ENCODE measurements at places on chromosomes 16 and 17.

- peak; percentile 83 for DNase-seq
Measured at GRCh38 chr17:40358323-40359038, 6.1 kb downstream of the GJD3 start.

DNA sequence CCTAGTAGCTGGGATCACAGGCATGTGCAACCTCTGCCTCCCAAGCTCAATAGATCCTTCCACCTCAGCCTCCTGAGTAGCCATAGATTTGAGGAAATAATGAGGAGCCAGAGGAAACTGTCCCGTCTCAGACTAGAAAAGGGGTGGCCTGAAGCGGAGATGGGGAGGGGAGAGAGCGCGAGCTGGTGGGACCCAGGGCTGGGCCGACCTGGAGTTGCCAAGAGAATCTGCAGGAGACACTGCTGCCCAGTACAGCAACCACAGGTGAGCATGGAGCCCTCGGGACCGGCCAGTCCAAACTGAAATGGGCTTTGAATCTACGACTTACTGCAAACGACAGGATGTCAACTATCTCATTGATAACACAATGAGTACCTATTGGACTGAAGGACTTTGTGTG is 24.3 kb downstream of the CD300A start:
- DNase-seq: no peak

- peak; percentile 28 for DNase-seq
Measured at GRCh38 chr17:8707332-8708024, 37.2 kb downstream of the CCDC42 start.

DNA sequence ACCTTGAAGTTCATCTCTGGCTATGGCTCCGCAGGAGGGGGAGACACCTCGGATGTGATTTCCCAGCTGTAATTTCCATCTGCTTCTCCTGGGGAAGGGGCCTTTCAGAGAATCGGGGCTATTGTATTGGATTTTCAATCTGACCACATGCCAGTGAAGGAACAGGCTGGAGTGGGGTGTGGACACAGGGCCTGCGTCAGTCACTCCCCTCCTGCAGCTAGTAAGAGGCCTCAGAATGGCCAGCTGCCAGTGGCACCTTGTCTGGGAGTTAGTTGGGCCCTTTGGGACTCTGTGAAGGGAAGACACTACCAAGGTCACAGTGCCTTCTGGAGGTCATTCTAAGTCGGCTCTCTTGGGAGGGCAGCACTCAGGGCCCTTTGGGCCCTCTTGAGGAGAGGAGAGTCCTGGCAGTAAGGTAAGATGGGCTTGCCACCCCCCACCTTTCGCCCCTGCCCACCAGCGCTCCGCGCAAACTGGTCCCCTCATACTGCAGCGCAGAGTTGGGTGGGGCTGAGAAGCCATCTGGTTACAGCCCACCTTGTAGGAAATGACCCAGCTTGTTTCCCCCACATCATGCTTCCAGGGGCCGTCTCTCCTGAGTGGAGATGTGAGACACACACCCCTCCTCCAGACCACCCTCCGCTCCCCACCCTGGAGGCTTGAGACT is 5.4 kb downstream of the NXPH3 start:
- DNase-seq: no peak

GRCh38 chr17:43517615-43518386 is 28.3 kb downstream of the ETV4 start:
- no peak for DNase-seq

DNA sequence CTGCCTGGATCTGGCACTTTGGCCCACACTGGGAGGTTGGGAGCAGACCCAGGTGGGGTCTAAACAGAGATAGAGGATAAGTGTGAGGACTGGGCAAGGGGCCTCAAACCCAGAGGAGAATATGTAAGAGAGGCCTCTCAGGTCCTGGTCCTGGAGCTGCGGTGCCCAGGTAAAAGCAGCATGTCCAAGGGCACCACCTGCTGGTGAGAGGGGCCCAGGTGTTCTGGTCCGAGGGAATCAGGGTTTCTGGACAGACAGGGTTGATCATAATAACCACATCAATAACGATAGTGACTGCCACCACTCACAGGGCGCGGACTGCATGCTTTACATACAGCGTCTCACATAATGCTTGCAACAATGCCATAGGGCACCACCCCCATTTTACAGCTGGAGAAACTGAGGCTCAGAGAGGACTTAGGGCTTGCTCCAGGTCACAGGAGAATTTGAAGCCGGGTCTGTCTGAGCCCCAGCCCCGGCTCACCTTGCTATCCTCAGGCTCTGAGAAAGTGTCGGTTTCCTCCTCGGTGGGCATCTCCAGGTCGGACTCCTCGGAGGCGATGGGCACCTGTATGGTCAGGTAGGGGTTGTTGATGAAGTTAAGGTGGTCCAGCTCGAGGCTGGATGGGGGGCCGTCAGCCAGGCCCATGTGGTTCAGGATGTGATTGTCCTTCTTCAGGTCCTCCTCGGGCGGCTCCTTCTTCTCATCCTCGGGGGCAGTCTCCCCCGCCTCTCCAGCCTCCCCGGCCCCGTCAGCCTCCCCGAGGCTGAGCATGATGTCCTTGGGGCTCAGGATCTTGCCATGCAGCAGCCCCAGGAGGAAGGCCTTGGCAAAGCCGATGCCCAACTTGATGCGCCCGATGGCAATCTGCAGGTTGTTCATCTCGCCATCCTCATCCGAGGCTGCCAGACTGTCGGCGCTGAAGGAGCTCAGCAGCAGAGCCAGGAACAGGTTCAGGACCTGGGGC is 19.1 kb upstream of the CD79B start:
- no peak for DNase-seq

GRCh38 chr17:39809221-39809620 is 54.9 kb downstream of the IKZF3 start:
- DNase-seq: no peak

DNA sequence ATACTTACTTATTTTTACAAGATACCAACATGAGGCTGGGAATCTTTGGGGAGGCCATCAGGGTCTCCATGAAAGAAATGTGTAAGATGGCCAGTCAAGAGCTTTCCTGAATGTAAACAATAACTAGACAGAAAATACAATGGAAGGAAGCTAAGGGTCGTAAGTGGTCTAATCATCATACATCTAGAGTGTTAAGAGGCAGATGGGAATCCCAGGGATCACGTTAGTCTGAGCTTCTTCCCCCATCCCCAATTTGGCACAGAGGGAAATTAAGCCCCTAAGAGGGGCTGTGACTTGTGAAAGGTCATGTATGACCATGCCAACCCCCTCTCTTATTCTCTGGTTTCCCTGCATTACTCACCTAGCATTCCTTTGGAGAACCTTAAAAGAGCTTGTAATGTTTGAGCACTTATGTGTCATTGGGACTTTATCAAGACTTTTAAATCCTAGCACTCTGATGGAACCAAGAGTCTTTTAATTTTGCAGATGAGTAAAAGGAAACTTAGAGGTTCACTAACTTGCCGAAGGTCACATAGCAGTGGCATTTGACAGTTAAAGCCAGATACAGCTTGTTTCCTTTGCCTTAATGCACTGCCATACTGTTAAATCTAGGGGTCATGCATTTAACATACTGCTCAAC is 46.1 kb downstream of the DCUN1D3 start:
- DNase-seq: no peak

- DNase-seq: peak; percentile 26
Measured at GRCh38 chr17:9521062-9521461, 54.6 kb downstream of the STX8 start.

Measured in skin of body (tissue), 3 donors.